ENCODE measurements at places on chromosomes 4 and X.

- DNase-seq: no peak
These were observed 121.1 kb downstream of the MGST2 start for GRCh38 chr4:139786494-139787354.

DNA sequence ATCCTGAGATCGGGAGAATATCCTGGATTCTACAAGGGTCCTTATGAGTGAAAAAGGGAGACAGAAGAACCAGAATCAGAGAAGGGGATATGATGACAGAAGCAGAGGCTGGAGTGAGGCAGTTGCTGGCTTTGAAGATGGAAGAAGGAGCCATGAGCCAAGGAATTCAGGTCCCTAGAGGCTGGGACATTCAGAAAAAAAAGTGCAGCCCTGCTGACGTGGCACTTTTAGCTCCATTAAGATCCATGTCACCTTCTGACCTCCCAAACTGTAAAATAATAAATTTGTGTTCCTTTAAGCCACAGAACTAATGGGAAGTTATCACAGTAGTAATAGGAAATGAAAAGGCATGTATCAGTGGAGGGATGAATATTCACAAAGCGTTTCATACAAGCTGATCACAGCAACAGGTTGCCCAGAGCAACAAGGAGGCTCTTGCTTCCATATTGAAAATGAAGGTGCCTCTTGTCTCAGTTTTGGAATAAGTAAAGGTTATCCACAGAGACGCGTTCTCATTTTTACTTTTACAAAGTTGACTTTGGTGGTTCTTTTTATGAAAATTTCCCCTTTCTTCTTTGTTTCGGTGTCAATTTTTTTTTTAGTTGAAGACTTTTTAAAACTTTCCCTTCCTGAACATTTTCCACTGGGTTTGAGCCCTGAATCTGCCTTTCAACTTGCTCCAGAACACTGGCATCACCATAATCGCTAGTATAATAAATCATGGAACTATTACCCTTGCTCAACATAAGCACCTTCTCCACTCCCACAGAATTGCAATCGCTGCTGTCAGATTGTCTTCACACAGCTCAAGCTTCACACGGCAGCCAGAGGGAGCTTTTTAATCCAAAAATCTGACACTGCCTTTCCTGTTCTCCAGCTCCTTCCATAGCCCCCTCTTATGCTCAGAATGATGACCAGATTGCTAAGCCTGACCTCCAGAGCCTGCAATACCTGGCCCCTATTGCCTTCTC lies 127.6 kb upstream of the RBPJ start:
- no peak for DNase-seq

DNA sequence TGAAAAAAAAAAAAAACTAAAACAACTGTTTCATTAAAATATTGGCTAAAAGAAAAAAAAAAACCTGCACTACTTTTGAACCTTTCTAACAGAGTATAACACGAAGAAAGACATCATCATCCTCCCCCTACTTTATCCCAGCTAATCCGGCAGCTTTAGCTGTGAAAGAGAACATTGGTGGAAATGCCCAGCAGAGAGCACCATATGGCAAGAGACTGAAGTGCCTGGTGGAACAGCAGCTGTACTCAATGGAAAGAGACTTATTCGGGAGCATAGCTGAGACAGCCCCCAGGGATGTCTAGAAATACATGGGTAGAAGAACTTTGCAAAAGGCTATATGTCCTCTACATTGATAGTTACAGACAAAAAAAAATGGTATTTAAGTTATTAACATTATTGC lies 30.3 kb downstream of the STPG2 start:
- no peak for DNase-seq

- no peak for DNase-seq
These were observed 898 bp downstream of the CMC4 start for GRCh38 chrX:155070038-155070437.

DNA sequence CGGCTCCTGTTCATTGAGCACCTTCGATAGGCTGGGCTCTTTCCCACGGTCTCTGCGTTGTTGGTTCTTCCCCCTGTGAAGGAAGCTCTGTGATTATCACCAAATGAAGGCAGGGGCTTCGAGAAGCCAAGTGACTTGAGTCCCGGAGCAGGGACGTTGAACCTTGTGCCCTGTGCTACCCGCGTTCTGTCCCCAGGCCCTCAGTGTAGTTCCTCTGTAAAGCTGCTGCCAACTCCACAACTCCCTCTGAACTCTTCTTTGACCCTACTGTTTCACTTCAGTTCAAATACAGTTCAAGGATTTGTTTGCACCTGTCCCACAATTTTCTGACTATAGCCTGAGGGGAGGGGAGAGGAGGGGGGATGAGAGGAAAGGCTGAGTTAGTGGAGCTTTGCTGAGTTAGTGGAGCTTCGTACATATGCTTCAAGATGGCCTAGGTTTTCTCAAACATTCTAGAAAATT lies 635 bp upstream of the PHF8 start:
- no peak for DNase-seq

DNA sequence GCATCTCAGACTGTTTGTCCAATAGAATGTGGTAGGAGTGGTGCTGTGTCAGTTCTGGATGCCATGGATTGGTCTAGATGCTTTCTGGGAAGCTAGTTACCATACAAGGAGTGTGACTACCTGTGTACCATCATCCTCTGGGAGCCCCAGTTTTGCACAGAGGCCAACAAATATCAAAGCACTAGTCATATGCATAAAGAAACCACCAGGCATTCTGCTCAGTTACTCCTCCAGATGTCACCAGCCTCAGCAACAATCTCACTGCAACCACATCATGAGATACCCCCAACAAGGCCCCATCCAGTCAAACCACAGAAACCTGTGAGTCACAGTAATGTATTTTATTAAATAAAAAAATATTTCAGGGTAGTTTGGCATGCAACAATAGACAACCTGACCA lies 435.8 kb upstream of the CPEB2 start:
- no peak for DNase-seq

GRCh38 chrX:136065044-136065671 lies 79.9 kb downstream of the SLC9A6 start:
- DNase-seq: no peak

GRCh38 chr4:157048248-157048647 lies 27.7 kb upstream of the GLRB start:
- DNase-seq: no peak

DNA sequence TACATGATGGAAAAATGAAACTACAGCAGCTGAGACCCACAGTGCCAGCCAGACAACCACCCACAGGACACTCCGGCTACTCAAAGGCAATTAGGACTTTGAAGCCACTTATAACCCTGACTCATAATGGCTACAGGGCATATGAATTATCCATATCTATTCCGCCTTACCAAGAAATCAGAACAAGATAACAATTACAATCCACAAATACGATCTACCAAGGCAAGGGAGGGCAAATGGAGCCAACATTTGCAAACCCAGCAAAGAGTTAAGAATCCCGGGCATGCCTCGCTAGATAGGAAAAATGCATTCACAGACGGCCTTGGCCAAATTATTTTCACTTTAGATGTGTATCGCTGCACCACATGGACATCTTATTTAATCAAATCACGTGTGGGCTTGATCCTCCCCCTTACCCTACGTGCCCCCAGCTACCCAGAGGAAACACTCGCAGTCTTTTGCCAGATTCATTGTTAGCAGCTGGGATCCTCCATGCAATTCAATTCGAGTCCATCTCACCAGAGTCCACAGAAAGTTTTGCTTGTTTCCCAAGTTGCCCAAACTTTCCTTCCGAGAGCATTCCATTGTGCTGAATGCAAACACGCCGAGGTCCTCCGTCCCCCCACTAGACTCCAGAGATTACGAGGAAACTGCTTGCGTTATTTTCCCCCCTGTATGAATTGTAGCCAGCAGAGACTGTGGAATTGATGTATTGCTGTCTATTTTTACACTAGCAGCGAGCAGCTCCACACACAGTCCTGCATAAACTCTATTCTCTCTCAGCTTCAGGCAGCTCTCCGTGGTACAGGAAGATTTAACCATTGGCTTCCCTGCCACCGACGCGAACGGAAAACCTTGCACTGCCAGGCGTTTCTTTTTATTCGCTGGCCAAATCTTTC lies 1.2 kb downstream of the PPARGC1A start:
- no peak for DNase-seq

GRCh38 chr4:1177274-1178141 lies 5.1 kb upstream of the SPON2 start:
- DNase-seq: no peak

GRCh38 chr4:163279713-163280112 lies 52.7 kb downstream of the NPY1R start:
- no peak for DNase-seq

- no peak for DNase-seq
These were observed 31.4 kb downstream of the PPP1R2C start for GRCh38 chrX:42746606-42747005.

- no peak for DNase-seq
These were observed 122.3 kb downstream of the MID1IP1 start for GRCh38 chrX:38923451-38923969.

DNA sequence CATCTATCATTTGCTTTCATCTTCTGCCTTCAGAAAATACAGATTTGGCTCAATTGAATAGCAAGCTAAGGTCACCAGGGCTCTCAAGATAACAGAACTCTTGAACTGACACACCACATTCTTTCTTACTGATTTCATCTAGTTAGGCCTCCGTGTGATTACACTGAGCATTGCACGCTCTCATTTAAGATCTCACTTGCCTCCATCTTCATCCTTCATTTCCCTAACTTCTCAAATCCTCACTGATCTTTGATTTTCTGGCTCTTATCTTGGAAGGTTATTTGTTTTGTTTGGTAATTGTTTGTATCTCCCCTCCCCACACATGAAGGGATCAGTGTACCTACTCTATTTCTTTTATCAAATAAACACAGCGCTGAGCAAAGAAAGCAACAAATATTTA lies 47.7 kb downstream of the MANBA start:
- DNase-seq: no peak

DNA sequence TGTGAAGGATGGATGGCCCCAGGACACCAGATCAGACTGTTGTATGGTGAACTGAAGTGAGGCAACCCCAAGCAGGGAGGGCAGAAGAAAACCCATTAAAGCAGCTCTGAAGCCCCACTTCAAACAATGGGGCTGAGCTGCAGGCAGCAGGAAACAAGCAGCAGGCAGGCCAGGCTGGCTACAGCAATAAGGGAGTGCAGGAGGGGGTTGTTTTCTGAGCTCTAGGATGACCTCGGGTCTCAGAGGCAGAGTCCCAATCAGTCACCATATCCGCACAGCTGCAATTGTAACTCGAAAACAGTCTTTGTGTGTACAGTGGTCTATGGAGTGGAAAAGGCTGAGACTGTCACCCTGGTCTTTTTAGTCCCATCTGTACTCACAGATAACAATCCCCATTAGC lies 90.4 kb downstream of the COL4A6 start:
- DNase-seq: no peak

DNA sequence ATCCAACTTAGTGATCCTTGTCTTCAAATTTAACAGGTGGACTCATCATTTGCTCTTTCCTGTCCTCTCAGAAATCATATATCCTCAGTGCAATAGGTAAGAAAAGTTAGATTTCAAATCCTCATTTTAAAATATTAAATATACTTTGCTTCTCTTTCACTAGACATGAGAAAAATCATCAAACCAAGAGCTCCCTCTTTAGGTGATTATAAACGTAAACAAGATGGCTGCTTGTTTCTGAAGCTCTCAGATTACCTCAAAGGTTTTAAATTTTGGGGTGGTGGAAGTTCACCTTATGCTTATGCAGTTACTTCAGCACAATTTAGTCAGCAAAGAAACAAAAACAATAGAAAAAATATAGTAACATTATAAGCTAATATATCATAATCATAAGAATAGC lies 27.3 kb downstream of the CSN3 start:
- DNase-seq: no peak

GRCh38 chrX:96176921-96177320 lies 507.7 kb upstream of the DIAPH2 start:
- no peak for DNase-seq

DNA sequence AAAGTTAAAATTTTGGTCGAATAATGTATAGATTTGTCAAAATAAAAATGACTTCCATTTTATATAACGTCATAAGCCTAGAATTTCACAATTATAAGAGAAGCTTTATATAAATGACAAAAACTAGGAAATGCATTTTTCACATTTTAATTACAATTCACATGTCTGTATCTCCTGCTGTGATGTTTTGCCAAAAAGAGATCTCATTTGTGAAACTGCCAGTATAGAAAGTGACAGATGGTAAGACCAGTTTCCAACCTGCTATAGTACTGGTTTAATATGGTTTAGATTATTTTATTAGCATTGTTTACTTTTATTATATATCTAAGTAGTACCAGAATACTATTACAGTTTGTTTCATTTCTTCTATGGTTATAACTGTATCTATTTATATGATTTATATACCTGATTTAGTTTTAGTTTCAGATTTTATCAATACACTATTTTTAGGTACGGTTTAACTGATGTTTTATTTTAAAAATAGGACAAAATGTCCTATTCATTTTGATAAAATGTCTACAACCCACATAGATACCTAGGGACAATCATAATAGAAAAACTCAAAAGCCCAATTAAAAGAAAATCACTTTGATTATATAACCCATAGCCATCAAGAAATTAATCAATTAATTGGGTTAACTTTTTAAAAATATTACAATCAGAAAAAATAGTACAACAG lies 5.4 kb upstream of the CCSER1 start:
- no peak for DNase-seq

- no peak for DNase-seq
These were observed 53.0 kb upstream of the RPS6KA6 start for GRCh38 chrX:84240848-84241565.

- DNase-seq: no peak
These were observed 34.2 kb downstream of the COX7B2 start for GRCh38 chr4:46874811-46875210.

DNA sequence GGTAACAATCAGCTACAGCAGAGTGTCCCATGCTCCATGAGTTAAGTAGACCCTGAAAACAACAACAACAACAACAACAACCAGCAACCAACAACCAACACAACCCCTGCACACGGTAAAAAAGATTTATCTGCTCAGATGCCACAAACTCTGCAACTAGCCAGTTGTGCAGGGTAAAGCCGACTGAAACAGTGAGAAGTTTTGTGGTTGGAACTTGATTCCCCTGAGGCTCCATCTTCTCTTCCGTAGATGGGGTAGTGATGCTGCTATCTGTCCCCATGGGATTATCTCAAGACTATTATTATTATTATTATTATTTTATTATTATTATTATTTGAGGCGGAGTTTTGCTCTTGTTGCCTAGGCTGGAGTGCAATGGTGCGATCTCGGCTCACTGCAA lies 50.6 kb upstream of the RAPGEF2 start:
- no peak for DNase-seq

DNA sequence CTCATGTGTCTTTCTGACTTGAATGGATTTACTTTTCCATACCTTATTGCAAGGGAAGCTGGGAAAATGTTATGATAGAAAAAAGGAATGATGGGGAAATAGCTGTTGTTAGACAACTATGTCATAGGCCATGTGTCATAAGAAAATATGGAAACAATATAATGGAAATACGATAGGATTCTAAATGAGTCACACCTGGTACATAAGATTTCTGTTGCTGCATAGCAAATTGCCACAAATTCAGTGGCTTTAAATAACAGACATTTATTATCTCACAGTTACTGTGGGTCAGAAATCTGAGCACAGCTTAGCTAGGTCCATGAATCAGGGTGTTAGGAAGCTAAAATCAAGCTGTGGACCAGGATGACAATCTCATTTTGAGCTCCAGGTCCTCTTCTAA lies 44.6 kb upstream of the ANKRD50 start:
- no peak for DNase-seq

- DNase-seq: no peak
These were observed 184.0 kb upstream of the PGRMC2 start for GRCh38 chr4:128471576-128471975.

Measured in NCI-H187 treated with DMSO at 0.1 percent for 48 hours (cell line).